Aorta (tissue), 5 donors: ENCODE measurements at places on chromosomes 12 and 14. TPM values are rescaled to one million over a fixed set of nuclear protein-coding genes. Genes with fewer than 3 reads are reported as not detected.

IFNG-AS1 gene
- total RNA-seq = 0.42 TPM

SIX6 gene
- not detected for total RNA-seq

DNA sequence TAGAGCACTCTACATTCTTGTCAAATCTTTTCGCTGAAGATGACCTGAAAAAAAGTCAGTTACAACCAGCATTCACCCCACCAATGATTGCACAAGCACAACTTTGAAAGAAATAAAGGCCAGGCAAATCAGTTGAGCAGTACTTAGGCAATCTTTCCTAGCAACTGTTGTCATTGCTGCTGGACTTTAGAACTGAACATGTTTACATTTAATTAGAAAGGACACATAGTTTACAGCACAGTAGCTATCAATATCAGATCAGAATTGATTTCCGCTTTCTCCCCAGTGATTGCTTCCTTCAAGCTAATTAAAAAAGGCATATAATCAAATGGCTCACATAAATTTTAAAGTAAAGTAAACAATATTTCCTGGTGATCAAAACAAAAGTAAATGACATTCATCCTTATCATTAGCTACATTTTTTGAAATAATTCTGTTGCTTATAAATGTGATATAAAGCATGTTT, 128.4 kb downstream of the FOXA1 start:
- no peak overlapping the region for H3K4me3 ChIP-seq
- H3K27me3 ChIP-seq = no peaks in the 10 kb centered on the region
- no peak overlapping the region for H3K27ac ChIP-seq
- no peaks in the 10 kb centered on the region for H3K36me3 ChIP-seq

DNA sequence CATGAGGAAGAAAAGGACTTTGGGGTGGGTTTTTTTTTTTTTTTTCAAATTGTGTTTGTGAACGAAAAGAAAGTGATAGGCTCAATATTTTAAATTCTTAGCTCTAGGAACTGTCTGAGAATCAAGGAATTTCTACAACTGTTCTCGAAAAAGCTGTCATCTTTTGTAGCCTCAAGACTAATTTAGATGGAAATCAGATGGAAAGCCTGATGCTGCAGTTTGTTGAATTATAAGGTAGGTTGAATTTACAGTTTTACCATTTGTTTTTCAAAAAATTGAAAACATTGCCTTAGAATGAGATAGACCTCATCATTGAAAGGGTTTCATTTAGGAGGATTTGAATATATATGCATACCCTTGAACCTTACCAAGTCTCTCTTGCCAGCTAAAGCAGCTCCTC, 109.3 kb upstream of the TRHDE start:
- no peak for DNase-seq
- H3K27ac ChIP-seq = no peak overlapping the region
- H3K36me3 ChIP-seq = no peaks in the 10 kb centered on the region
- H3K4me3 ChIP-seq = no peak overlapping the region
- no peaks in the 10 kb centered on the region for H3K27me3 ChIP-seq
- H3K4me1 ChIP-seq = no peaks in the 10 kb centered on the region

DNA sequence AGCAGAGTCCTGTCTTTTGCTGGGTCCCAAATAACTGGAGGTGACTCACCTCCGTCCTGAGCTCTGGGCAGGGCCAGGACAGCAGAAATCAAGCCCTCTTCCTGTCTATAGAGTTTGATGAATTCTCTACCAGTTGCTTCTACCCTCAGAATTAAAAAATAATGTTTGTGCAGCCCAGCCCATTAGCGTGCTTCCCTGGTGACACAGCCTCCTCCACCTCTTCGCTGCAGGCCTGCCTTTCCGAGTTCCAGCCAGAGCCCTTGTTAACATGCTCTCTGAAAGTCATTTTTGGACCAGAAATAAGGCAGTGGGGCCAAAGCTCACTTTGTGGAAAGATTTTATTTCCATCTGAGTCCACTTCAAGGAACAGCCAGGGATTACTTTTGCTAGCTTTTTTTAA, 94.0 kb downstream of the TBX5 start:
- no peaks in the 10 kb centered on the region for H3K27me3 ChIP-seq
- no peak overlapping the region for H3K27ac ChIP-seq
- no peaks in the 10 kb centered on the region for H3K4me1 ChIP-seq
- no peaks in the 10 kb centered on the region for H3K36me3 ChIP-seq
- DNase-seq = peak; percentile 82

DNA sequence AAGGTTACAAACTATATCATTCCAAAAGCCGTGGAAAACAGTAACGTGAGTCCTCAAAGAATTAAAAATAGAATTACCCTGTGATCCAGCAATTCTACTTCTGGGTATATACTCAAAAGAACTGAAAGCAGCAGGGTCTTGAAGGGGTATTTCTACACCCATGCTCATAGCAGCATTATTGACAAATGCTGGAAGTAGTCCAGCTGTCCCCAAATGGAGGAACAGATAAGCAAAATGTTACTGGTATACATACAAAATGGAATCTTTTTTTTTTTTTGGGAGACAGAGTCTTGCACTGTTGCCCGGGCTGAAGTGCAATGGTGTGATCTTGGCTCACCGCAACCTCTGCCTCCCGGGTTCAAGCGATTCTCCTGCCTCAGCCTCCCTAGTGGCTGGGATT, 32.9 kb downstream of the ADIPOR2 start:
- H3K36me3 ChIP-seq = no peaks in the 10 kb centered on the region
- DNase-seq = no peak
- no peak overlapping the region for H3K4me3 ChIP-seq
- H3K4me1 ChIP-seq = no peaks in the 10 kb centered on the region
- H3K27me3 ChIP-seq = no peaks in the 10 kb centered on the region

DNA sequence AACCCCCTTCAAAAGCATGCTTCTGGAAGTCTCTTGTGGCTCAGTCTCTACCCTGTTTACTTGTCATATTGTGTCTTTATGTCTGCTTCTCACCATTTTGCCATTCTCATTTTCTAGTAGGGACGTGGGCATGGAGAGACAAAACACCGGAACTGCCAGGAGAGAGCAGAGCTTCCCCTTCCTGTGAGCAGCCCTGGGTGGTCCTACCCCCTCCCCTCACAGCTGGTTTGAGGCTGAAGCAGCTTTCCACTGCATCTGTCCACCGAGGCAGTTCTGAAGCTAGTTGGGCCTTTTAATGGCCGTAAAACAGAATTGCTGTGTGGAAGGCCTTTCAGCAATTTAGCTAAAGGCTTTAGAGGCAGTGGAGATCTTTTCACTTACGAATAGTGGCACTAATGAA, 77.0 kb downstream of the PELI2 start:
- H3K27me3 ChIP-seq = no peaks in the 10 kb centered on the region
- H3K4me1 ChIP-seq = peaks cover 1% of the 10 kb centered on the region
- no peak overlapping the region for H3K27ac ChIP-seq
- no peak overlapping the region for H3K4me3 ChIP-seq
- H3K36me3 ChIP-seq = no peaks in the 10 kb centered on the region

GRCh38 chr12:52526511-52526951, 6.3 kb upstream of the KRT5 start:
- no peaks in the 10 kb centered on the region for H3K36me3 ChIP-seq
- H3K4me1 ChIP-seq = no peaks in the 10 kb centered on the region
- no peak overlapping the region for H3K27ac ChIP-seq
- H3K27me3 ChIP-seq = no peaks in the 10 kb centered on the region

DNA sequence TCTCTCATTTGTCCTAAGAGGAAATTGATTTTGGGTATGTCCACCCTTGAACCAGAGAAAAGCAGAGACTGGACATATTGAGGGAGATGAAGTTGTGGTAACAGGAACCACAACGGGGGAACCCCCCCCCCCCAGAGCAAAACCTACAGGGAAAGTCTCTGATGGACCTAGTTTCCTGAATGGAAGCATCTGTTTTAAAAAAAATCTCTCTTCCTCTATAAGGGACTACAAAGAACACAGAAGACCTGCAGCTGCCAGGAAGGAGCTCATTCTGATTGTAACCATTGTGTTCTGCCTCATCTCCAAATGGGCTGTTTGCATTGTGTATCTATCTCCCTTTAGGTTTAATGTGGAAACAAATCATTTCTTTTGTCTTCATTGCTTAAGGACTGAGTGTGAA, 13.4 kb downstream of the C1S start:
- H3K4me1 ChIP-seq = no peaks in the 10 kb centered on the region
- H3K36me3 ChIP-seq = no peaks in the 10 kb centered on the region
- H3K27me3 ChIP-seq = no peaks in the 10 kb centered on the region
- H3K27ac ChIP-seq = no peak overlapping the region
